ENCODE measurements at places on chromosomes 2 and 18. TPM values are rescaled to one million over a fixed set of nuclear protein-coding genes. Genes with fewer than 3 reads are reported as not detected.
A peak's percentile ranks its signal among the peaks of the same experiment; 100 is the strongest.

Gene NEU4
- total RNA-seq, result not detected

Gene NEURL3
- 0.98 TPM for total RNA-seq

DNA sequence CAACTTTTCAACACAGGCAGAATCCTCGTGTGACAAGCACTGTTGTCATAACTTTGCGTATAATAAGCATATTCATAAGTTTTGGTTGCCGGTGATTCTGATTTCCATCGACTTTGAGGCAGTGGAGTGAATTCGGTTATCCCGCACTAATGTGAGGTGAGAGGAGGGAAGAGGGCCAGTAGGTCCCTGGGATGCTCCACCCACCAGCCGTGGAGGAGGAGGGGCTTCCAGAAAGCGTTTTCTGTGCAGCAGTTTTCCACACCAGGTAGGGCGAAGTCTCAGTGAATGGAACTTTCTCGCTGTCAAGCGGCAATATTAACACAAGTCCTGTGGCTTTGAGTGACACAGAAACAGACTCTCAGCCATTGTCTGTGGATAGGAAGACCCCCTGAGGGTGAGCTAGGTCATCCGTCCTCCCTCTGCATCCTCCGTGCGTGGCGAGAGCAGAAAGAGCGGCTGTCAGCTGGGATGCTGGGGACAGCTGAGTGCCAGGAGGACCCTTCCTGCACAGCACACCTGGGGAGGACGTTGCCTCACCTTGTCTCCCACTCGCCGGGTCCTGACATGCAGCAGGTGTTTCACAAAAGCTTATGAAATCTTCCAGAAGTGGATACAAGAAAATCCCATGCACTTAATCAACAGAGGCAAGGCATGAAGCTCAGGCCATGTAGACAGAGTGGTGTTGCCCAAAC is 67.5 kb downstream of the DCDC2C start:
- H3K4me3 ChIP-seq, result no peak overlapping the region
- DNase-seq, result no peak
- no peaks in the 10 kb centered on the region for H3K36me3 ChIP-seq
- no peaks in the 10 kb centered on the region for H3K27me3 ChIP-seq
- H3K27ac ChIP-seq, result no peak overlapping the region

DNA sequence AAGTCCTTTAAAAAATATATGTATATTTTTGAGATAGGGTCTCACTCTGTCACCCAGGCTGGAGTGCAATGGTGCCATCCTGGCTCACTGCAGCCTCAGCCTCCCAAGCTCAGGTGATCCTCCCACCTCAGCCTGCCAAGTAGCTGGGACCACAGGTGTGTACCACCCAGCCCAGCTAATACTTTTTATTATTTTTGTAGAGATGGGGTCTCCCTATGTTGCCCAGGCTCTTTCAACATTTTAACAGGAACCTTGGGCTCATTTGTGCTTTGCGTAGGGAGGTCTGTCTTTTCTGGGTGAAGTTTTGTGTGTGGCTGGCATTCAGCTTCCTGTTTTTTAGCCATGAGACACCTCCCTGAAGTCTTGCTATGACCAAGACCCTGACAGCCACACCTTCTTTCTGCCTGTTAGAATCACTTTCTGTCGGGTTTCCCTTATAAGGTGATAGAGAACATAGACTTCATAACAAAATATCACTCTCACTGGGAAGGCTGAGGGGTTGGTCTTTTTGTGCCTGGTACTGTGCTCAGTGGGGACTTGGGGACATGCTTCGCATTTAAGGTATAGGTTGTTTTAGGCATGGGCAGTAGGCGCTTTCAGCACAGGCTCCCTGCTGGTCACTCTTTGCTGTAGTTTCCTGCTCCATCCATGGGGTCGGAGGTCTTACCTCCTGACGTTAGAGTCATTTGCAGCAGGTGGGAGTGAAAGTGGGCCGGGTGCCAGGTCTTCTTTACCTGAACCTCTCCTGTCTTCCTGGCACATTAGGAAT is 3.4 kb downstream of the RAB31 start:
- DNase-seq, result no peak
- peaks cover 93% of the 10 kb centered on the region for H3K4me1 ChIP-seq
- peak overlapping the region; percentile 94 for H3K27ac ChIP-seq
- no peaks in the 10 kb centered on the region for H3K36me3 ChIP-seq

Gene CXCR1
- 46.3 TPM for total RNA-seq

DNA sequence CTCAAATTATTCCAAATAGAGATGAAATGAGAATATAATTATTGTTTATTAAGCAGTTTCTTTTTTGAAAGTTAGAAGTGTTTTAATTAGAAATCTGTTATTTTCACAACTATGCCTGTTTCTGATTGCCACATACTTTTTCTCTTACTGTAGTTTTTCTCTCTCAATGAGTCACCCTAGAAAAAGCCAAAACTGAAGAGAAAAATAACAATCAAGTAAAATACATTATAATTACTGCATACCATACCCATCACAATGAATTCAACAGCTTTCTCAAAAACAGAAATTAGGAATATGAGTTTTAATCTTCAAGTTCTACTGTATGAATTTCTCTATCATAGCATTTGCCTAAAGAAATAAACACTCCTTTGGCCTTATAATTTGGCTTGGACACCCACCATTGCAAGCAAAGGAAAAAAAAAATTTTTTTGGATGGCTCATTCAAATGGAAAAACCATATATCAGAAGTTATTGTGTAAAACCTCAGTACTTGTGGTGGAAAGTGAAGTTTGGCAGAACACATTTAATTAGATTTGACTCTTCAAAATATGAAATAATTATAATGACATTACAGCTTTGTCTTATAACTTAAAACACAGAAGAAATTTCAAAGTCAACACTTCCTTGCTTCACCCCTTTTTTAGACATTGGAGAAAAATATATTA is 138.5 kb downstream of the DYM start:
- DNase-seq, result no peak
- H3K27me3 ChIP-seq, result no peaks in the 10 kb centered on the region
- no peaks in the 10 kb centered on the region for H3K4me1 ChIP-seq
- H3K4me3 ChIP-seq, result no peak overlapping the region
- H3K27ac ChIP-seq, result no peak overlapping the region
